ENCODE measurements at places on chromosomes 11 and 22.

DNA sequence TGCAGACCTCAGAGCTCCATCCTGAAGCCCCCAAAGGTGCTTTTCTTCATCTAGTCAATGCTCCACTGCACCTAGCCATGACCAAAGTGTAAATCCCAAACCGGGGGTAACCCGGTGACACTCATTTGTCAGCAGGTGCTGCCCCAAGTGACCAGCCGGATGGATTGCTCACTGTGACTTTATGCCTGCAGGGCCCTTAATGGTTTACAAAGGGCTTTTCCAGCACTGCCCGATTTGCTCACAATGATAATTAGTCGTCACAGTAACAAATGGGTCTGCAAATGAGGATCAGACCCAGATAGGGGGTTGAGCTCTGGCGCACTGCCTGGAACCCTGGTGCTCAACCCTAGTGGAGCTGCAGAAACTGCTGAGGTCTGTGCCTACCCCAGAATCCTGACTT is 45.7 kb upstream of the CD5 start:
- no peak for DNase-seq

DNA sequence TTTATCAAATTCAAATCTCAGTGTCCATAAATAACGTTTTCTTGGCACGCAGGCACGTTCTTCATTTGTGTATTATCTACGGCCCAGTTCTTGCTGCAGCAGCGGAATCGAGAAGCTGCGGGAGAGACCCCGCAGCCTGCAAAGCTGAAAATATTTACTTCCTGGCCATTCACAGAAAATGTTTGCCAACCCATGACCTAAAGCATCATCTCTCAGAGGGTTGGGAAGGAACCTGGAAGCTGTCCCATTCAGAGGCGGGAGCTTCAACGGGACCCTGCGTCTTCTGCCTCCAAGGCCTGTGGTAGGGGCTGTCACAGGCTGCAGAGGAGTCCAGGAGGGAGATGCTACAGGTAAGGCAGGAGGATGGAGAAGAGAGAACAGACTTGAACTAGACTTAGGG is 319.2 kb downstream of the MN1 start:
- DNase-seq, result no peak

DNA sequence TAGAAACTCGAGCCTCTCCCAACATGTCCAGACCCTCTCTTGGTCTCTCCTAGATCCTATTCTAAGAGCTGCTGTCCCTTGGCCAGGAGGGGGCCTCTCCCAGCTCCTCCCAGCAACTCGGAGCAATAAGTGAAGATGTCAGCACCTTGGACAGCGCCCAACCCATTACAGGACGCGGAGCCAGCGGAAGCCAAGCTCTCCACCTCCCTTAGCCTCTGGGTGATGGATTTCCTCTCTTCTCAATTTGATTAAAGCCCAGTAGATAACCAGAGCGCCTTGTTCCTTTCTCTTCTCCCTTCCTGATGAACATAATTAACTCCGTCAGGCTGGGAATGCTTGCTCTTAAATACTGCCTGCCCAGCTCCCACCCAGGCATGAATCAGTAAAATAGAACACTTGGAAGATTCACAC is 26.2 kb upstream of the TPBGL start:
- DNase-seq, result peak; percentile 89

GRCh38 chr22:26646158-26646557 is 11.2 kb upstream of the MIAT start:
- DNase-seq, result no peak

DNA sequence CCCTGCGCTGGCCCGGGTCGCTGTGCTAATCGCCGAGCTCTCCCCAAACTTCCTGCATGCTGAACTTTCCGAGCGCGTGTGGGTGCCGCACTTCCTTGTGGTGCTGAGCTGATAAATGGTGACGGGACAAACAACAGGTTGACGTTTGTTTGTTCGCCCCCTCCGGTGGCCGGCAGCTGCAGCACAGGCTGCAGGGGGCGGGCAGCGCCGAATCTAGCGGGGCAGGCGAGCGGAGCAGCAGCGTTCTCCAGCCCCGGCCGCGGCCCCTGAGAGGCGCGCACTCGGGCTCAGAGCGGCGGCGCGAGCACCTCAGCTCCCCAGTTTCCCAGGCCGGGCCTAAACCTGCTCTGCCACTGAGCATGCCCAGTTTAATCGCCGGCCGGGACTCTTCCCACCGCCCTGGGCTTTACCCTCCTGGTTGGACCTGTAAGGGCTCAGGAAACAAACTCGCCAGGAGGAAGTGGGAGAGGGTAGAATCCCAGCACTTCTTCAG is at the start of gene PDGFD:
Gene PDGFD (minus strand): TSS at position 120 of the 493 bp plus-strand sequence.
- peak; percentile 75 for DNase-seq

- DNase-seq, result no peak
Measured at GRCh38 chr11:11786771-11787170, 55.0 kb upstream of the USP47 start.

GRCh38 chr11:62817129-62817528 is 11.9 kb upstream of the NXF1 start:
- DNase-seq, result no peak

DNA sequence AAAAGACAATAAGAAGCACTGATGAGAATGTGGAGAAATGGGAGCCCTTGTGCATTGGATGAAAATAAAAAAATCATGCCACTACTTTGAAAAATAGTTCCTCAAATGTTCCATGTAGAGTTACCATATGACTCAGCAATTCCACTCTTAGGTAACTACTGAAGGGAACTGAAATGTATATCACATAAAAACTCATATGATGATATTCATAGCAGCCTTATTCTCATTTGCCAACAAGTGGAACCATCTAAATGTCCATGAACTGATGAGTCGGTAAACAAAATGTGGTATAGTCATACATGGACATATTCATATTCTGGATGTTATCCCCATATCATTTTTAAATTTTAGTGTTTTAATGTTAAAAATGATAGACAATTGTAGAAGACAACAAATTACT is 3.5 kb downstream of the KRTAP5-9 start:
- no peak for DNase-seq

- DNase-seq, result no peak
Measured at GRCh38 chr11:78020246-78020645, 2.8 kb downstream of the KCTD14 start.

DNA sequence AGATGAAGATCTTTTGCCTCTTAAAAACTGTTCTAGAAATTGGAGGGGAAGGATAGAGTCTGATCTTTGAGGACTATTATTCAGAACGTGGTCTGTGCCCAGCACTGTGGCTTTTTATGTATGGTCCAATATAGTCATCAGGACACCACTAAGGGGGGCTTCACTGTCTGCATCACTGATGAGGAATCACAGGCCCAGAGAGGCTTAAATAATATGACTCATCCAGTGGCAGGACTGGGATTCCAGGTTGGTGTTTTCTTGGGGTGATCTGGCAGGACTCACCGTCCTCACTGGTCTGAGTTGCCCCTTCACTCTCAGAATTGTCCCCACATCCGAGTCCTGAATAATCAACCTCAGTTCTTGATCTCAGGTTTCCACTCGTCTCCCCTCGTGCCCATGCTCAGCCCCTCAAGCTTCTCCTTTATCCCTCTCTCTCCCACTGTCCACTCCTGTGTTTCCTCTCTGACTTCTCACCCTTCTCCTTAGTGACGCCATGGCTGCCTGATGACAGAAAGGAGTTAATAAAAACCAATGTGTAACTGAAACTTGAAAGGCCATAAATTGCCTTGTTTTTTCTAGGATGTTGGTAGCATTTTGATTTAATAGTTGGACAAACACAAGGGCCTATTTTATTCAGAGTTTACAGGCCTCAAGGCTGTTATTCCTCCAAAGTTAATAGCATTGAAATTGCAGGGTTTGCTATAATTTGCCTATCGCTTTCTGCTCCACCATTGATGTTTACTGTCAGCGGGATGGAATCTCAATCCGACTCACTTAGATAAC is 95.7 kb upstream of the NNMT start:
- DNase-seq, result no peak

- no peak for DNase-seq
Measured at GRCh38 chr11:116439361-116439677, 333.5 kb downstream of the BUD13 start.

DNA sequence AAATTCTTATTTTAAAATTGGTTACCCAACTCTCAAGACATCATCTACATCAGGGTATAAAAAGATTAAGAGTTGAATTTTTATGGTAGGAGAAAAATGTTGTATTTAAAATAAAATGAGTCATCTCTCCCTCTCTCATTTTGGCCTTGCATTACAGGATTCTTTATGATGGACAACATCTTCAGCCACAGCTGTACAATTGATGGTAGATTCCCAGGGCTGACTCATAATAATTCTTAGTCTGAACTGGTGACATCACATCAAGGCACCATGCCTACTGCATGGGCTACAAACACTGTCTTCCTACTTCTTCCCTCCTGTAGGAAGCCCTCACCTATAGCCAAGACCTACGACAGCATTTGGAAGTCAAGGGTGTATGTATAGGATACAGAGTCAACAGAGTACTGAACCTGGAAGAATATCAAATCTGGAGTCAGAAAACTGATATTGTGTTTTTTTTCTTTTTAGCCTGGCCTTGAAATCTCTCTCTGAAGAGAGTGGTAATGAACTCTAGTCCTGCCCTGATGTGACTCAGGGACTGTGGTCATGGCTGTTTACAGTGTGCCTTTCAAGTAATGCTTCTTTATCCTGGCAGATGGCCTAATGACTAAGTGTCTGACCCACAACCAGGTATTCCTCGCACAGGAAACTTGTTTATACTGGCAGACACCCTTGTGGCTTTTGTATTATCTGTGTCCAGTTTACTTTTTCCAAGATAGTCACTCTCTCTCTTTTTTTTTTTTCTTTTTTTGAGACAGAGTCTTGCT is 32.5 kb downstream of the MRGPRX2 start:
- DNase-seq, result no peak

- no peak for DNase-seq
Measured at GRCh38 chr11:115642660-115643059, 138.4 kb upstream of the CADM1 start.

DNA sequence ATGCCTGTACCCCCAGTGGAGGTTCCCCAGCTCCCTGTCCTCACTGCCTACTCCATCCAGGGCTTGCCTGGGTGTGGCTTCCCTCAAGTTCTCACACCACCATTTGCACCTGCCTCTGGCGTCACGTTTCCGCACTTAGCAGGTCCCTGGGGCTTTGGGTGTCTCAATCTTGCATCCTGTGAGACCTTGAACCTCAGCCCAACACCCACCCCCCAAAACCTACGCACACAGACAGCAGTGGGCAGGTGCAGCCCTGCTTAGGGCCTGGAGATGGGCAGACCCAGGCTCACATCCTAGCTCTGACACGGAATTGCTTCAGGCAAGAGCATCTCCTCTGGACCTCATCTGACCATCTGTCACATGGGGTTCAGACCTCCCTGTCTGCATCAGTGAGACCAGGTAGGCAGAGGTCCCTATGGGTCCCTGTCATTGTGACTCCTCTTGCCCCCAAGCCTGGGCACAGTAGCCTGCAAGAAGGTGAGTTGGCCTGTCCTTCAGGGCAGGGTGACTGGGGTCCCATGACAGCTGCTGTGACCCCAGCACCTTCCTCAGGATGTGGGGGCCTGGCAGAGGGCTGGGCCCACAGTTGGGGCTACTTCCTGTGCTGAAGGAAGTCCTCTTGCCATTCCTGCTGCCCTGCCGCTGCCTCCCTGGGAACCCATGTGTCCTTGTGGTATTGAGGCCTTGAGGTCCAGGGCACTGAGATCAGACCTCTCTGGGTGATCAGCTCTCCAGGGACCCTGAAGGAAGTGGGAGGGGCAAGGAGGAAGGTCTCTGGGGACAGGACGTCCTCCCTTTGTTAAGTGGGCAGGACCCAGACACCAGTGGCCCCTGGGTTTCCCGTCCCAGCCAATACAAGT is 2.0 kb downstream of the SIPA1 start:
- no peak for DNase-seq

GRCh38 chr22:49298834-49299750 is 528.6 kb downstream of the BRD1 start:
- DNase-seq, result no peak

DNA sequence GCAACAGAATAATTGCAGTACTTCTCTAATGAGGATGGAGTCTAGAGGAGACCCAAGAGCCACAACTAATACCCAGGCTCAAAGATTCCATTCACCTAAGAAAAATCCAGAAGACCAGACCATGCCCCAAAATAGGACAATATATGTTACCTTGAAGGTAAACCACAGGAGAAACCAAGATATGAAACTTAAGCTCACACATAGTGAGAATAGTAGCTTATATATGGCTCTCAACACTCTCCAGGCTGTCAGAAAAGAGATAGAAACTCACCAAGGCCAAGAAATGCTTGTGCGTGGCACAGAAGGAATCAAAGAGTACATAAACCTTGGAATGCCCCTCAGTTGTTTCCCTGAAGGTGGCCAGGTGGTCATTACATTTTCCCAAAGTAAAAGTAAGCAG is 9.1 kb downstream of the FAM111A start:
- DNase-seq, result no peak

GRCh38 chr11:1054143-1055108 is 17.9 kb upstream of the MUC6 start:
- DNase-seq, result no peak

DNA sequence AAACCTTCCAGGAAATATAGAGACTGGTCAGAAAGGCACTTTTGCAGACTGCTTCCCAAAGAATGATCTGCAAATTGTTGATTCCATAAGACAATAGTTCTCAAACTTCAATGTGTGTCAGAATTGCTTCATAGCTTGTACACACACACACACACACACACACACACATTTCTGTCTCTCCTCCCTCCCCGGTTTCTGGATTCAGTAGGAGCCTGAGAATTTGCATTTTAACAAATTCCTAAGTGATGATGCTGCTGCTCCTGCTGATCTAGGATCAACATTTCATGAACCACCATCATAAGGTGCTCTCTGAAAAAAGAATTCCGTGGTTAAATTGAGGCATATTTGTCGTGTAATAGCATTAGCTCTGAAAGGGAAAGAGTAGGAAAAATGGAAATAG is 35.3 kb upstream of the FZD4 start:
- DNase-seq, result no peak

- no peak for DNase-seq
Measured at GRCh38 chr22:28029956-28030355, 110.9 kb upstream of the PITPNB start.

- no peak for DNase-seq
Measured at GRCh38 chr11:13249992-13250391, 27.6 kb upstream of the BMAL1 start.

DNA sequence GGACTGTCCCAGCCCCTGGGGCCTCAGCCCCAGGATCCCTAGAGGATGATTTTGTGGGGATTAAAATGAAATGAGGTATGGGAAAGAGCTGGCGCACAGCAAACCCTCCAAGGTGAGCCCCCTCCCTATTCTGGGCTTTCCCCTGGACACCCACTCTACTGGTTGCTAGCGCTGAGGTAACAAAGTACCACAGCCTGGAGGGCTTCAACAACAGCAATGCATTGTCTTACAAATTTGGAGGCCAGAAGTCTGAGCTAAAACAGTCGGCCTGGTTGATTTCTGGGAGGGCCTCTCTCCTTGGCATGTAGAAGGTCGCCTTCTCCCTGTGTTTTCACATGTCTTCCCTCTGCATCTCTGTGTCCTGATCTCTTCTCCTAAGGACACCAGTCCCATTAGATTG is 913.6 kb downstream of the NTM start:
- DNase-seq, result no peak
